Renal cortical epithelial cell (primary cell): ENCODE measurements at places on chromosomes 11 and 22.

DNA sequence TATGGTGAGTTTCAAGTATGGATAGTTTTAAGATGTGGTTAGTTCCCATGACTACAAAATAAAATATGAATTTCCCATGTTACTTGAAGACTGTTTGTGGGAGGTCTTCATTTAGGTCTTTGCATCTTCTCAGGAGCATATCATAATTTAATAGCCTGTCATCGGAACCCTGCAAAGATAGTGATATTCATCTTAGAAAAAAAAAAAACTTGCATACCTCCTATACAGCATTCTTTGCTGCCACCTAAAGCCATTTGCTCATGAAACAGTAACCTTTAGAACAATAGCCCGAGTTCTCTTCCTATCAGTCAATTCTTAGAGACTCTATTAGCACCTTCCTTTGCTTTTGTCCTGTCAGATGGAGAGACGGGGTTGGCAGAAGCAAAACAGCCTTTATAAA, 75.3 kb downstream of the ARFGAP2 start:
- DNase-seq: no peak

- DNase-seq: no peak
Measured at GRCh38 chr11:119317592-119318239, 786 bp upstream of the MCAM start.

- DNase-seq: no peak
Measured at GRCh38 chr11:94857337-94857736, 89.2 kb downstream of the AMOTL1 start.

GRCh38 chr11:9703280-9703679, 39.4 kb downstream of the SWAP70 start:
- no peak for DNase-seq
